ENCODE measurements at places on chromosomes 6 and 20.

DNA sequence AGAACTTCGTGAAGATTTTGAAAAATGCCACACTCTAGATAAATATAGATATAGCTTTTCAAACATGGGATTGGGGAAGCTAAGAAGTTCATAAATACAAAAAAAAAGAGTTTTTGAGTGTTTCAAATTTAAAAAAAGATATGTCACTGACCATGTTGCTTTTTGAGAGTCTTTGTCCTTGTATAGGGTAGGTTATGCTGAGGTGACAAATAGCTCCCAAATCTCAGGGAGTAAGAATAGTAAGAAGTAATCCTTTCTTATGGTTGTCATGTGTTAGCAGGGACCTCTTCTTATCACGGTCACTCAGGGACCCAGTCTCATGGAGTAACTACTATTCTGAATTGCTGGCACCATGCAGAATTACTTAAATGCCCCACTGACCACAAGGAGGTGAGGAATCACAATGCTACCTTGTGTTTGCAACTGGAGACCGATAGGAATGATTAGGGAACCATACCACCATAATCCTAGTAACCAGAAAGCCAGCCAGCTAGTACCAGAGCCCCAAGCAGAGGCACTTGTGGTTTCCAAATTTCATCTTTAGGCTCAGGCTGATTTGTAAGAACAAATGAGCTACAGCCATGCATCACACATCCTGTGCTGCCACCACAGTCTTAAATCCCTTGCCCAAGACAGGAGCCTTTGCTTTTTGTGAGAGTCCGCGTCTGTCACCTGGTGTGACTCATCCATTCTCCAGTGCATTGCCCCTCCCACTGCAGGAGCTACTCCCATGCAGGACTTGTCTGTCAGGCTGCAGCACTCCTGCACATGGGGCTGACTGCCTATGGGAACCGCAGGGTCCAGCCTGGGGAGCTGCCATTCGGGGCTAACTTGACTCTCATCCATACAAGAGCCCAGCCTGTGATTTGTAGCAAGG lies 42.4 kb upstream of the ADGRF4 start:
- DNase-seq = peak; percentile 27

- DNase-seq = no peak
These were observed 135.5 kb upstream of the NUP153 start for GRCh38 chr6:17842014-17842776.

- DNase-seq = no peak
These were observed 28.4 kb upstream of the NFATC2 start for GRCh38 chr20:51570739-51571459.

GRCh38 chr6:110284855-110285254 lies 73.3 kb downstream of the METTL24 start:
- DNase-seq = no peak

GRCh38 chr20:24407151-24407550 lies 62.3 kb upstream of the SYNDIG1 start:
- no peak for DNase-seq

All from DND-41 (cell line).